WERI-Rb-1 (cell line): ENCODE measurements at places on chromosomes 1 and 21.

GRCh38 chr1:31644560-31645273 is at the start of gene PEF1:
PEF1 (minus strand) TSS chr1:31644876; CDS start chr1:31644864, 12 bp downstream.
- peak; percentile 98 for DNase-seq

GRCh38 chr1:98702976-98703375 is 41.5 kb downstream of the SNX7 start:
- no peak for DNase-seq

DNA sequence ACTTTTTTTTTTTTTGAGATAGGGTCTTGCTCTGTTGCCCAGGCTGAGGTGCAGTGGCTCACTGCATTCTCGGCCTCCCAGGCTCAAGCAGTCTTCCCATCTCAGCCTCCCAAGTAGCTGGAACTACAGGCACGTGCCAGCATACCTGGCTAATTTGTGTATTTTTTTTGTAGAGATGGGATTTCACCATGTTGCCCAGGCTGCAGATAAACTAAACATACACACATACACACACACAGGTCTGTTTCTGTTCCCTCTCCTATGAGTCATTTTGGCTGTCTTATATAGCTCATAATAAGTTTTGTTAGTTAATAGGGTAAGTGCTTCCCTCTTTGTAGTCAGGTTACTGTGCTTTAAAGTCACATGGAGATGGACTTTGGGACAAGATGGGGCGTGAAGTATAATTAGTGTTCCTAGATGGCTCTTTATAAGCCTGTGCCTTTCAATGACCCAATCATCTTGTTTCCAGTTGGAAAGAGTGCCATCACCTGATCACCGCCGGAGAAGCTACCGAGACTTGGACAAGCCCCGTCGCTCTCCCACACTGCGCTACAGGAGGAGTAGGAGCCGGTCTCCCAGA is 9.1 kb downstream of the PRPF38A start:
- no peak for DNase-seq

DNA sequence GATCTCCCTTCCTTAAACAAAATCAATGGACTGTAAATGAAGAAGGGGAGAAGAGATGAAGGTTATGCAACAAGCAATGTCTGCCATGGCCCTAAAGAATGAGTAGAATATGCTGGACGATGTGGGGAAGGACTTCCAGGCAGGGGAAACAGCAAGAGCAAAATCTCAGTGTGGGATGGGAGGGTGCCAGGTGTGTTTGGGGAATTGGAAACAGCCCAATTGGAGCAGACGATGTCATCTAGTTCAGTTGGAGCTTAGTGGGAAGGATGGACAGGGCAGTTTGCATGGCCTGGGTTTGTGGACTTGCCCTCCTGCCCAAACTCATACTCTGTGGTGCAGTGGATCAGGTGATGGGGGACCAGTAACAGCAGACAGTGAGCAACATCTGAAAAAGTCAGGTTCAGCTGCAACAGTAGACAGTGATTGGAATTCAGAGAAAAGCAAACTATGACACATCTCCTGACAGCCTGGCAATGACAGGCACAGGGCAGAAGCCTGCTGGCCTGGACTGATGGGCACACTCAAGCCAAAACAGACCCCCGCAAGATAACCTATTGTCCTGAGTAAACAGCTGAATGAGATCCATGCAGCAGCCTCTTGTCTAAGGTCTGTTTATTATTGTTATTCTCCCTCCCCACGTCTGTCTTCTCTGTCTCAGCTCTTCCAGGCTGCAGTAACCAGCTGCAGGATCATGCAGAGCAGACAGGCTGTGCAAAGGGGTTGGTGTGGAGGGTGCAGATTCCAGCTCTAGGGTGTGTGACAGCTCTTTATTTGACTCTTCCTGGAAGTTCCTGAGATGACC is 50.5 kb upstream of the PRELP start:
- no peak for DNase-seq

- no peak for DNase-seq
Measured at GRCh38 chr1:206497774-206498173, 9.6 kb upstream of the RASSF5 start.

- DNase-seq = no peak
Measured at GRCh38 chr1:219067350-219067712, 106.3 kb upstream of the LYPLAL1 start.

- no peak for DNase-seq
Measured at GRCh38 chr1:232617237-232617636, 12.7 kb downstream of the SIPA1L2 start.

GRCh38 chr1:61101536-61101935 is 19.2 kb downstream of the NFIA start:
- no peak for DNase-seq

- DNase-seq = peak; percentile 72
Measured at GRCh38 chr1:177948336-177948972, 21.4 kb downstream of the SEC16B start.

DNA sequence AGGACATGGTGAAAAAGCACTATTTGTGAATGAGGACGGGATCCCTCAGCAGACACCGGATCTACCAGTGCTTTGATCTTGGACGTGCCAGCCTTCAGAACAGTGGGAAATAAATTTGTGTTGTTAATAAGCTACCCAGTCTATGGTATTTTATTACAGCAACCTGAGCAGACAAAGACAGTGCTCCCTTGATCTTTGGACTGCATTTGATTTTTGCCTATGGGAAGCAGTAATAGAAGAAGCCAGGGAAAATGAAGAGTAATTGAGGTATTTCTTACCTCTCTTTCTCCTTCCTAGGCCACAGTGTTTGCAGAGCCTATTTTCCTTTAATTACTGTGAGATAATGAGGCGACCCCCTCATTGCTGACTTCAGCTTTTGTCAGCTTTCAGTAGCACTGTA is 87.9 kb downstream of the PDE4B start:
- DNase-seq = no peak

DNA sequence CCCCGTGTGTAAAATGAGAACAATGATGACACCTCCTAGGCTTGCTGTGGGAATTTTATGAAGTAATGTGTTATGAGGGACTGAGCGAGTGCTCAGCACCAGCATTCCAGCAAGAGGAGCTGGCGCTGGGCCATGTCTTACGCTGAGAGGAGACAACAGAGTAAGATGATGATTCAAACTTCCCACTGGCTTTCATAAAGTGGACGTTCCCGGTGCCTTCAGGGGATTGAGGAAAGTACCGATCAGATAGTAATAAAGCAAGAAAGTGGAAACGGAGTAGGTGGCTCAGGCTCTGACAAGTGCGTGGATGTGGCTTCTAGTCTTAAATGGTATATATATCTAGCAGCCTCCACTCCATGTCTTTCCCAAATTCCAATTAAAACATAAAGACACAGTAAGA is 23.8 kb downstream of the EPHA10 start:
- no peak for DNase-seq

GRCh38 chr1:220892997-220893700 is 13.9 kb downstream of the HLX start:
- no peak for DNase-seq

DNA sequence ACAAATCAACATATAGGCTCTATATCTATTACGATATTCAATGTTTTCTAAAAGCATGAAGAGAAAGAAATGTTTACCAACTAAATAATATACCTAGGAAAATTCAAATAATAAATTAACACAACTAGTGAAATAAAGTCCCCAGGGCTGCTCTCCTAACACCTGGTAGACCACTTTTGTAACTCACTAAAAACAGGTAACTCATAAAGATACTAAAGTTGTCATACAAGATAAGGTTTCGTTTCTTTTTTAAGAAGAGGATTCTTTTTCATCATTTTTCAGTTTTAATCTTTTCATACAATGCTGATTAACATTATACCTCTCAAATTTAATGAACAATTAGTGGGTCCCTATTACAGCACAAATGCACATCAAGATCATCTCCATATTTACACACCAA is 99.0 kb downstream of the ZZZ3 start:
- no peak for DNase-seq

GRCh38 chr1:23578311-23578996 is 19.2 kb upstream of the ID3 start:
- no peak for DNase-seq

- DNase-seq = no peak
Measured at GRCh38 chr1:109630898-109631512, 11.4 kb downstream of the AMPD2 start.

DNA sequence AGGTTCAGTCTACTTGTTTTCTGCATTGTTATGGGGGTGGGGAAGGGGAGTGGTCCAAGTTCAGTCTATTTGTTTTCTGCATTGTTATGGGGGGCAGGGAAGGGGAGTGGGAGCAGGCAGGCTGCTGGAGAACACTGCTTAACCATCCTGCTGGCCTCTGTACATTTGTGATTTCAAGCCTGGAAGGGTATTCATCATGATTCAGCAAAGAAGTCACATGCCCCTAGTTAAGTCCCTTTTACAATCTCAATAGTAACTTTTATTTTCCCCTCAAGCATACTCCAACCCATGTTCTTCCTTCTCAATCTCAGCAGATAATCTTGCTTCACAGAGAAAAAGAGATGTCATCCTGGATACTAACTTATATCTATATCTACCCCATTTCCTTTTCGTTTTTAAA is 7.9 kb downstream of the LYST start:
- no peak for DNase-seq

GRCh38 chr1:47680815-47681475 is 243.1 kb downstream of the FOXD2 start:
- no peak for DNase-seq

- DNase-seq = no peak
Measured at GRCh38 chr1:231395076-231395997, 26.8 kb downstream of the EGLN1 start.

DNA sequence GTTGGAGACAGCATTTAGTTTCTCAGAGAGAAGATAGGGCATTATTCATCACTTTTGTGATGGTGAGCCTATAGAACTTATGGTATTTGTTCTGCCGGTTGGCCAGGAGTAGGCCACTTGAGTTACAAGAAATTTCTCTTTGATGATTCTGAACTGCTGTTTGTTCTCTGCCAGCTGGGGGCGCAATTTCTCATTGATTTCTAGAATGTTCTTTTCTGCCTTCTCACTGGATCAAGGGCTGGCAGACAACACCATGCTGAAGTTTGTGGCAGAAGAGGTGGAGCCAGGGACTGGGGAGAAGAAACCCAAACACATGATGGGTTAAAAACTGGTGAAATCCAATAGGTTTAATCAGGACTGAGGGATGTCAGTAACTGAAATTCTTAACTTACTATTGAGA is 360.6 kb downstream of the FAM72C start:
- no peak for DNase-seq

DNA sequence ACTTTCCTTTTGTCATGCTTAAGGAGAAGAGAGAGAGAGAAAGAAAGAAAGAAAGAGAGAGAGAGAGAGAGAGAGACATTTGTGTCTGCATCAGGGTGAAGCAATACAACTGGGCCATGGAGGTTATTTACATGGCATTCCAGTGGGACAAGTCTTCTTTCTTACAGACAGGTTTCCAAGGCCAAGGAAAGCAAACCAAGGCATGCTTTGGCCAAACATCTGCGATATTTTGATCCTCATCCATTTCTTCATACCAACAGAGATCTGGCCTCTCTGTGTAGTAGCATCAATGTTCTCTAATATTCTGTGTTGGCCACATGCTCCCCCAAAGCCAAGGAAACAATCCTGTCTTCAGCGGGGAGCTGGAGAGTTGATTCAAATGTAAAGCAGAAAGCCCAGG is 292.1 kb downstream of the SETD4 start:
- DNase-seq = no peak

- DNase-seq = no peak
Measured at GRCh38 chr1:226806988-226807387, 63.4 kb upstream of the PSEN2 start.

DNA sequence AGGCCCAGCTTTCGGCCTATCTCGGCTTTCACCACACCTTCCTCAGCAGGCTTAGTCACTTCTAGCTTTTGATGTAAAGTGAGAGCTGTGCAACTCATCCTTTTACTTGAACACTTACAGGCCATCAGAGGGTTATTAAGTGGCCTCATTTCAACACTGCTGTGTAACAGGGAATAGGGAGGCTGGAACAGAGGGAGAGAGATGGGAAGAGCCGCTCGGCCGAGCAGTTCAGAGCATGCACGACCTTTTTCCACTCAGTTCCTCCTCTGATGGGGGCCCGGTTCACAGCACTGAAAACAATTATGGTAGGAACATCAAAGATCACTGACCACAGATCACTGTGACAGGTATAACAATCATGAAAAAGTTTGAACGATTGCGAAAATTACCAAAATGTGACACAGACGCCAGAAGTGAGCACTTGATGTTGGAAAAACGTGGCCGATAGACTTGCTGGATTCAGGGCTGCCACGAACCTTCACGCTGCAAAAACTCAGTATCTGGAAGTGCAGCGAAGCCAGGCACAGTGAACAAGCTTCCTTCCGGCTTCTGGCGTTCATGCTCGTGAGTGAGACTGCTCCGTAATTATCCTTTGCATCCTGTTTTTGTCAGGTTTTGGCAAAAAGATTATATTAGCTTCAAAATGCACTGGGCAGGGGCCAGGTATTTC is 28.6 kb downstream of the AGPAT3 start:
- no peak for DNase-seq

GRCh38 chr1:67143966-67144365 is 9.2 kb upstream of the C1orf141 start:
- no peak for DNase-seq

DNA sequence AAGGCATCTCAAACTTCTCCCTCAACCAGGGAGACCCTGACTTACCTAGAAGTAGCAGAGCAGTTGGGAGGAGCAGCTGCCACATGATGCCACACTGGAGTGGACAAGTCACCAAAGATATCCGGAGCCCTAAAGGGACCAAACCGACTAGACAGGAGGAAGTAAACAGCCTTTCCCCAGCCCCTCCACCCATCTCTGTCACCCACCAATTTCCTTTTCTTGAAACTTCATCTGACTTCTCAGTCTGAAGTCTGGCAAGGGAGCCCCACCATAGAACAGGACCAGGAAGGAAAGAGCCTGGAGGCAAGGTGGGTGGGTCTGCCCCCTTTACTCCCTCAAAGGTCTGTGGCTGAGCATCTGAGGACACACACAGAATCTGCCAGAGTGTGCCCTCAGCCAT is at the start of gene FCGR3A:
Gene FCGR3A (minus strand): TSS at position 167 of the 400 bp plus-strand sequence. CDS start 82 bp downstream, at position 85.
- DNase-seq = no peak

DNA sequence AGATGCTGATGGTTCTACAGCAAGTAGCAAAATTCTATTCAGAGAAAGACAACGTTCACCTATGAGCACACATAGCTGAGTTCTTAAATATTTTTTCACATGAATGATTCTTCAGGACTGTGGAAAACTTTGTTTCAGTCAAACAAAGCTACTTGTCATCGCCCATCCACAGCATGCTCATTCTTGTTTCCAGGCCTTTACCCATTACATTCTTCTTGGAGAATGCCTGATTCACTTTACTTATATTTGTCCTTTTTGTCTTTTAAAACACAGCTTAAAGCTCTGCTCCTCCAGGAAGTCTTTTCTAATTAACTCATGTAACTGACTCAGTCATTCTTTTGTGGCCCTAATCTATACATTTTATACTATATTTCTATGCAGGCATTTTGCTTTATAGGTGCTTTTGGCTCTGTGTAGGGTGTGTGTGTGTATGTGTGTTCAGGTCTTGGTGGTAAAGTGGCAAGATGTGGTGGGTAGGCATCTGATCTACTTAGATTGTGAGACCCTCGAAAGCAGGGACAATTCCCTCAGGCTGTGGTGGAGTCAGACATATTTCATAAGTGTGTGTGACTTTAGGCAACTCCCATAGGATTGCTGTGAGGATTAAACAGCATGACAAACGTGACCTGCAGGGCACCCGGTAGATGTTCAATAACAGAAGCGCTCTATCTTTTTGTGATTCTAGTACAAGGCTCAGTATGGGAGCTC is 11.8 kb upstream of the MARK1 start:
- no peak for DNase-seq
